ENCODE measurements at places on chromosomes 5 and 9.
A peak's percentile ranks its signal among the peaks of the same experiment; 100 is the strongest.

GRCh38 chr5:144189800-144190429 is 19.2 kb downstream of the KCTD16 start:
- peak; percentile 95 for DNase-seq

DNA sequence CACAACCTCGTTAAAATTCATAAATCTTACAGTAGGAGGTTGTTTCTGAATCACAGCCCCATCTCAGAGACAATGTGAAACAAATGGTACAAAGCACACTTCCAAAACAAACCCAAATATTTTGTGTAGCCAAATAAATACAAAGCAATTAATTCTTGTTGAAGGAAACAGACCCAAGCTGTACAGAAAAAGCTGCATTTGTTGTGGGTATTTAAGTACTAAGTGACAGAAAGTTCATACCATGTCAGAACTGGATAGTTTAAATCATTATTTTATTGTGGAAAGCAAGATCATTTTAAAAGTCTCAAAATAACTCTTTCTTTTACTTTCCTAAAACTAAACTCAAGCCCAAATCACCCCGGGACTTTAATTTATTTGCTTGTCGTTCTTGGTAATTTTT is 570.7 kb downstream of the ELAVL2 start:
- no peak for DNase-seq

DNA sequence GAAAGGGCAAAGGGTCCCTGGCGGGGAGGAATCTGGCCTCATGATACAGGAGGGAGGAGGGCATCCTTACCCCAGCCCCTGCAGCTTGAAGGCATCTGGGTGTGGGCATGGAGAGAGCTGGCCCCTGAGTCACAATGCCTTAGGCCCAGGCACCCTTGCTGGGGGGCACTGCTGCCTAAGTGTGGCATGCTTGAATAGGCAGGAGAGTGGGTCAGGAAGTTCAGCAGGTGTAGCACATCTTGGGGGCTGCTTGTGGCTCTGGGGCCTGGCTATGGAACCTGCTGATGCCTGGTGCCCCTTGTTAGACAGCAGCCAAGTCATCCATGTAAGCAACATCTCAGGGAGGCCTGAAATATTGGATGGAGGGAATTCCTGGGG is 63.1 kb downstream of the HSPA4 start:
- DNase-seq: no peak

DNA sequence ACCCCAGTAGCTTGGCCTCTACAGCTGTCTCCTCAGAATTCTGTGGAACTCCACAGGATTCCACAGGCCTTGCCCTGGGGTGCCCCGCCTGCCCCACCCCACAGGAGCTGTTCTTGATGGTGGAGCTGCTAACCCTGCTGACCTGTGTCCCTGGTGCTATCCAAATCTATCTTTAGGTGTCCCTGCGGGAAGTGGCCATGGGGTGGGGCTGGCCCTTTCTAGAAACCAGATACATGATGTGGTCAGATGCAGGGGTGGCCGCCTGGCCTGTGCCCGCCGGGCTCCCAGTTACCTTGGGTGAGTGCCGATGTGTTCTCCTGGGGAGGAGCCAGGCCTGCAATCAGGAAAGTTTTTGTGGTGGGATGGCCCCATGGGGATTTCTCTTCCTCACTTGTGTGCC is 34.2 kb downstream of the WNK2 start:
- no peak for DNase-seq

GRCh38 chr9:115694014-115694413 is 459.6 kb upstream of the PAPPA start:
- peak; percentile 1 for DNase-seq

GRCh38 chr5:141951332-141951781 is 6.6 kb downstream of the PCDH12 start:
- peak; percentile 30 for DNase-seq

DNA sequence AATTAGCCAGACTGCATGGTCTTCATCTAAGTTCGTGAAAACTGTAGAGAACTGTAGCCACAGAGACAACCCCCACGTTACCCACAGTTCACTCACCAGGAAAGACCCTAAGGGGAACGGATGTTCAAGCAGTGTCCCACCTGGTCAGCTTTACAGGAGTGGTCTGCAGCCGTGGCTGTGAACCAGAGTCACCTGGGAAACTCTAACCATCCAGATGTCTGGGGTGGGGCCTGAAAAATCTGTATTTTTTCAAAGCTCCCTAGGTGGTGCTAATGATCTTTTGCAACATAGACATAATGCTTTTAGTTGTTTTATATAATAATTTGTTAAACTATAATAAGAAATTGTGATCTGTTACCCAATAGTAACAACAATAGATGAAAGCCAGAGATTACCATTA is 47.7 kb upstream of the ANGPTL2 start:
- DNase-seq: no peak

GRCh38 chr5:38423276-38424147 is 132.9 kb downstream of the LIFR start:
- no peak for DNase-seq

GRCh38 chr9:90802386-90802985 is 867 bp downstream of the SYK start:
- no peak for DNase-seq

DNA sequence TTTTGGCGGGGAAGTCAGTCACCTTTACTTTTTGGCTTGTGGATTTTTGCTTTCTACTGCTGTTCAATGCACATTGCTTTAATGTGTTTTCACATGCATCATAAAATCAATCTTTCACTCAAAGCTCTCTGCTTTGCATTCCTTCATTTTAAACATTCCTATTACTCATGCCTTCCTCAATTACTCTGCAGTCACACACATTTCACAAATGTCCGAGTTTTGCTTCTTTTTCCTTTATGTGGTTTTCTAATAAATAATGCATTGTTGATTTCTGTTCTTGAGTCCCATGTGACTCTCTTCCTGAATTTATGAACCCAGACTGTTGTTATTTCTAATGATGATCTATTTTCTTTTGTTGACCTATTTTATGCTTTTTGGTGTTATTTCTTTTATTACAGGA is 82.3 kb upstream of the EPB41L4B start:
- no peak for DNase-seq

GRCh38 chr5:179269781-179270543 is 75.3 kb downstream of the ADAMTS2 start:
- no peak for DNase-seq

DNA sequence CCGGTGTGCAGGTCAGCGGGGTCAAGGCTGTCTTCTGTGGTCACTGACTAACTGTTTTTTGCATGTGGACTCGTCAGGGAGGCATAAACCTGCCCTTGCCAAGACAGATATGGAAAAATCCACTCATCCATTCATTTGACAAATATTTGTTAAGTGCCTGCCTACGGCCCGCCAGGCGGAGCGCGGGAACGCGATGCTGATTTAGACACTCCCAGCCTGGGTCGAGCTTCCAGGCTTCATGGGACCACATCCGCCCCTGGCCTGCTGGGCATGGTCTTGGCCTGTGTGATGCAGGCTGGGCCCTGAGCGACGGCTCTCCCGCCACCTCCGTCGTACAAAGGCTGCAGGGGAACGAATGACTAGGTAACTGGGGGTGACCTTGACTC is 18.1 kb downstream of the MYMK start:
- no peak for DNase-seq

DNA sequence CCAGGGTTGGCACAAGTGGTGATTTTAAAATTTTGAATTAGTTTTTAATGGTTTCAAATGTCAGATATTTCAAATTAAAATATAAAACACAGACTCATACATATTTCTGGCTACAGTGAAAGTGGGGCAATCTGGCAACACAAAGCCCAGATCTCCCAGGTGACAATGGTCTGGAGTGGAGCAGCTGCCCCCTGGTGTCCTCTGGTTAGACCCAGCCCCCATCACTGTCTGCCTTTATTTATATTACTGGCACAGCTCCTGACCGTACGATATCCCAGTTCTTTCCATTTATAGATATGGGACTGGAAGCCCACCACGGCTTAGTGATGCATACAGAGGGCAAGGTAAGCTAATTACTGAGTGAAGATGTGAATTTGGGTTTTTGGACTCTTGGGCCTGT is 37.3 kb downstream of the MACIR start:
- DNase-seq: no peak

- DNase-seq: no peak
These were observed 105.1 kb downstream of the PLK2 start for GRCh38 chr5:58354827-58355226.

- DNase-seq: no peak
These were observed 111.3 kb upstream of the ADRA1B start for GRCh38 chr5:159805021-159805420.

- no peak for DNase-seq
These were observed 165.3 kb downstream of the BNC2 start for GRCh38 chr9:16705111-16705604.

GRCh38 chr9:38024036-38024681 is 44.9 kb downstream of the SHB start:
- DNase-seq: no peak

DNA sequence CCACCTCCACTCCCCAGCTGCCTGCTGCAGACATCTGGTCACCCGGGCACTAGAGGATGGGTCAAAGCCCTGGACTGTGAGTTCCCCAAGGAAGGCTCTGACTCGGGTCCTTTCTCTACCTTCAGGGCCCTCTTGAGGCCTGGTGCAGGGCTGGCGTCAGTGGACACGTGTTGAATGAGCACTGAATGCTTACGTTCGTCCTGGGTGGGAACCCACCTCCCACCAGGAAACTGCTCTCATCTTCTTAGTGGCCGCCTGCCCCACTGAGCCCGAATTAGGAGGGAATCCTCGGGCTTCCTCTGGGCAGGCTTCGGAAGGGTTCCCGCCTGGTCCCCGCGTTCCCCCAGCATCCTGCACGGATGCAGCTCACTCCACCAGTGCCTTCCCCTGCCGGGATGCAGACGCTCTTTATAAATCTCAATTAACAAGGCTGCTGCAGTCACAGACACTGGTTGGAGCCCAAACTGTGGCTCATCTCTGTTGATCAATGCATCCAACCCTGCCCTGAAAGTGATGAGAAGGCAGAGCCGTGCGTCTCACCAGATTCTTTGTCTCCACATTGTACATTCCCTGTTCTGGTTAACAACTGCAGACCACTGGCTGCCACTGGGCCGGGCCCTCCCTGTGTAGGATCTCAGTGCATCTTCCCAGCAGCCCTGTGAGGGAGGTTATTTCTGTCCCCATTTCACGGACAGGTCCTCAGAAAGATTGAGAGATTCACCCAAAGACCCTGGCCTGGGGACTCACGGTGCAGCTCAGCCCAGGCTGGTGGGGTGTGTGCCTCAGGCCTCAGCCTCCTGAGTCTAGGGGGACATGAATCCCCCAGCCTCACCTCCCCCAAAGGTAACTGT is 168.8 kb downstream of the GAPVD1 start:
- DNase-seq: no peak

DNA sequence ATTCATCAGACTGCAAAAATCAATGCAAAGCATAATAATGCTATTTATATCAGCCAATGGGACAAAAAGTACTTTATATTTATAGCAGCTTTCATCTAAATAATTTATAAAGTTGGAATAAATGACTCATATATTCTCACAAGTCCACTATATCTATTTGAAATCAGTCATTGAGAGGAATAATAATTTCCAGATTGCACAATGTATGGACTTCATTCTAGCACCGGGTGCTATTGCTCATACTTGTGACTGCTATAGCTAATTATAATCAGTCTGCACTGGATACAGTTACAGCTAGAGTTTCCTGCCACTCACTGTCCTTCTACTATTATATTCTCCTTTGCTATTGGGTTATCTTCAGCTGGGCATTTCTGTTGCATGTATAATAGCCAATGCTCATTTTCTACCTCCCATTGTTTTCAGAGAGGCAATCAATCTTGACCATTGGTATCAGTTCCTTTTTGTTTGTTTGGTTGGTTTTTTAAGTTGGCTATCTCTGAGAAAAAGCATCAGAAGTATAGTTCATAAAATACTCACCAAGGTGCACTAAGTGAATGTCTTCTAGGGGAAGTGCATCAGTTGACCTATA is 1.9 kb downstream of the CDH18 start:
- no peak for DNase-seq

DNA sequence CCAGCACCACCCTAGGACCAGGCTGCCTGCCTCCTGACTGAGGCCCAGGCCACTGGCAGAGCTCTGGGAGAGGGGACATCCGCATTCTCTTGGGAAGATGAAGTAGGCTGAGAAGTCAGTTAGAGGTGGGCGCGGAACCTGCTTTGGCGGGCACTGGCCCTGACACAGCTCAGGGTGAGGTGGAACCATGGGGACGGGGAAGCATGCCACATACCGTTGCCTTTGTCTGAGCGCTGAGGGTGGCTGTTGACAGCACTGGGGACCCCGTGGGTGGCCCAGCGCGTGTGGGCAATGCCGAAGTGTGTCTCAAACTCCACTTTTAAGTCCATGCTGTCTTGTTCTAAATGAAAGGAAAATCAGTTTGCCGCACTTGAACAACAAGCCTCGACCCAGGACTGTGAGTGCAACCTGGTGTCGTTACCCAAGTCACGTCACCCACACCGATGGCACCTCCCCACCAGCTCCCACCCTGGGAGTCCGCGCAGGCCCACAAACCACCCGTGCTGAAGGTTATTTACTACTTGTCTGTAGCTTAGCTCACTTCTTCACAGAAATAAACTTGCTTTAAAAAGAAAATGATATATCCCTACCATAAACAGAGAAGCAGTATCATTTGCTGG is 17.4 kb downstream of the GFPT2 start:
- no peak for DNase-seq

DNA sequence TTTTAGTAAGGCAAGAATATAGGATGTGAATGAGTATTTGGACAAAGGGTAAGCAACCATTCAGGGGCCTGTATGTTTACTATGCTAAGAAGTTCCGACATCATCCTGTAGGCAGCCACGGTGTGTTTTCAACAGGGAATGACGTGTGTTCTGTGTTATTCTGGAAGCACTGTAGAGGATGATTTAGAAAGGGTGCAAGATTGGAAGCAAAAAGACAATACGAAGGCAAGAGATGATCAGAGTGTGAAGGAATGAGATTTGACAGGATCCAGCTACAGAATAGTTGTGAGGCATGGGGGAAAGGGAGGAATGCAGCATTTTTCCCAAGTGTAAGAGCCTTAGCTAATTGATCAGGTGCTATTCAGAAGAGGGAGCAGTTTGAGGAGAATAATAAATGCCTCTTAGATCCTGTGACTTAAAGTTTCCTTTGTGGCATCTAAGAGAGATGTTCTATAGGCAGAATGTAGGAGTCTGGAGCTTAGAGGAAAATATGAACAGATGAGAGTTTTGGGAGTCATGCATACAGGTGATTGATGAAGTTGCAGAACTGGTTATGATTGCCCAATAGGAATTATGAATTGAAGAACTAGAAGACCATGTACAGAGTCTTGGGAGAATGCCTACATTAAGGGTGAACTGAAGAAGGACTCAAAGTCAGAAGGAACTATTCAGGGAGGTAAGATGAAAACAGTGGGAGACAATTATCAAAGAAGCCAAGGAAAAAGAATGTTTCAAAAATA is 2.5 kb downstream of the SMC5 start:
- DNase-seq: no peak

GRCh38 chr5:161299053-161299452 is 247.5 kb downstream of the GABRB2 start:
- no peak for DNase-seq

GRCh38 chr9:15377625-15378540 is 44.8 kb upstream of the SNAPC3 start:
- DNase-seq: no peak

DNA sequence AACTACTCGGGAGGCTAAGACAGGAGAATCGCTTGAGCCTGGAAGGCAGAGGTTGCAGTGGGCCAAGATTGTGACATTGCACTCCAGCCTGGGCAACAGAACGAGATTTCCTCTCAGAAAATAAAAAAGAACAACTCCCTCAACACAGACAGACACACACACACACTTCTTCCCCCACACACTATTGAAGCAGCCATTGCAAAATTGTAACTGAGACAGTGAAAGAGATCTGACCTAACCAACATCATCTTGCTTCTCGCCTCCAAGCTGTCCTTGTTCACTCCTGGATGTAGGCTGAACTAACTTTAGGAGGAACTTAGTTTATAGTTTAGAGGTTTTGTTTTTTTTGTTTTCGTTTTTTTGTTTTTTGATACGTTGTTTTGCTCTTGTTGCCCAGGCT is 13.0 kb upstream of the PLIN2 start:
- no peak for DNase-seq
